ENCODE measurements at places on chromosomes 3 and 15.

DNA sequence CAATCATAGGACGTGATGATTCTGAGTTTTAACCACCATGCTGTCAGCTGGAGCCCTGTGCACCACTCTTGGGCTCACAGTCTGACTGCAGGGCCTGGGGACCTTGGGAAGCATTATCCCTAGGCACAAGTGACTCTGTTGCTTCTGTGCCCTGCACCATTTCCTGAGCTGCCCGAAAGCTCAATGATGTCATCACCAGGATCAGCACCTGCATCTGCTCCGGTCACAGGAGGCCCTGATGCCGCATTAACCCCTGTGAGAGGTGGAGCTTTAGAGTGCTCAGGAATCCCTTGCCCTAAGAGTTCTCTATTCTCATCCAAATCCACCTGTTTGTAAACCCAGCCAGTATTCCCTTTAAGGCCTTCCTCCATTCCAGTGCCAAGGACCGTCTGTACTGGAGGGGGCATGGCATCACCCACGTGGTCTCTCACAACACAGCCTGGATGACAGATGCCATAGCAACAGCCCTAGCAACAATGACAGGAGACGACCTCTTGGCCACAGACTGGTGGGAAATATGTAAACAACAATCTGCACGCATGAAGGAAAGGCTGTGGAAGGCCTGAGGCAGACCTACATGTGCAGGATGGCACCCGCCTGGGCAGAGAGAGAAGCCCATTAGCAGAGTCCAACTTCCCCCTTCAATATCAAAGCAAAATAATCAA, 37.9 kb downstream of the NTRK3 start:
- no peak for DNase-seq

DNA sequence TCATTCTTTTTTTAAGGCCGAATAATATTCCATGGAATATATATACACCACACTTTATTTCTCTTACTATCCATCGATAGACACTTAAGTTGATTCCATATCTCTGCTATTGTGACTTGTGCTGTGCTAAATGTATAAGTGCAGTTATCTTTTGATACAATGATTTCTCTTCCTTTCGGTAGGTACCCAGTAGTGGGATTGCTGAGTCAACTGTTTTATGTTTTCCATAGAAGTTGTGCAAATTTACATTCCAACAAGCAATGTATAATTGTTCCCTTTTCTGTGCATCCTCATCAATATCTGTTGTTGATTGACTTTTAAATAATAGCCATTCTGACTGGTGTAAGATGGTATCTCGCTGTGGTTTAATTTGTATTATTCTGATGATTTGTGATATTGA, 81.0 kb downstream of the STXBP5L start:
- no peak for DNase-seq

- no peak for DNase-seq
Observed at GRCh38 chr15:100017140-100017539, 283.9 kb upstream of the LYSMD4 start.

GRCh38 chr3:380801-381200, 184.2 kb downstream of the CHL1 start:
- DNase-seq: no peak

DNA sequence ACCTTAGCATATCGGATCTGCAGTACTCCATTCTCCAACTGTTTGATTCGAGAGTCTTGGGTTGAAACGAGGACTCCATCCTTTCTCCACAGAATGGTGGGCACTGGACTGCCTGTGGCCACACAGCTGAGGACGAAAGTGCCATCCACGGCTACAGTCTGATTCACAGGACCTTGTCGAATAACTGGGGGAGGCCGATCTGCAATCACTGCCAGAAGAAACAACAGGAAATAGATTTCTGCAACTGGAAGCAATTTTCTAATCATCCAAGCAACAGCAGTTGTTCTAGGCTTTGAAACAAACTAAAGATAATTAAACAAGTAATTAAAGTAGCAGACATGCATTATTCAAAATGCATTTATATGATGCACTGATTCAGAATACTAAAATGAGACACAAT, 1097.7 kb downstream of the ROBO1 start:
- DNase-seq: no peak

DNA sequence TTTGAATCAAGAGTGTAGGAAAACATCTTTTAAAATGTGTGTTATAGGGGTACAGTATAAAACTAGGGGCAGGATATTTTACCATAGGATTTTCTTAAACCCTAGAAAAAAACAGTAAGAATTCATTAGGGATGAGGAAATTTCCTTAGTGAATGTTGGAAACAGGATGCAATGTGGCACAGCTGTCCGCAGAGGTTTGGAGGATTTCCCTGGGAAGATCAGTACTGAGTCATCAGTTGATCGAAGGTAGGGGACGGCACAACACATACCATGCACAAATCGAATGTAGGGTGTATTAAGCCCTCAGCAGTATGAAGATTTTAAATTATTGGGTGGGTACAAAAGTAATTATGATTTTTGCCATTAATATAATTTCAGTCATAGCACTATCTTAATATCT, 49.9 kb downstream of the FNDC3B start:
- DNase-seq: no peak

All from SJSA1 (cell line).